Occipital lobe (tissue), 3 donors: ENCODE measurements at places on chromosomes 12 and 14.

- no peak for DNase-seq
These were observed 73.8 kb upstream of the SRSF5 start for GRCh38 chr14:69693145-69693544.

DNA sequence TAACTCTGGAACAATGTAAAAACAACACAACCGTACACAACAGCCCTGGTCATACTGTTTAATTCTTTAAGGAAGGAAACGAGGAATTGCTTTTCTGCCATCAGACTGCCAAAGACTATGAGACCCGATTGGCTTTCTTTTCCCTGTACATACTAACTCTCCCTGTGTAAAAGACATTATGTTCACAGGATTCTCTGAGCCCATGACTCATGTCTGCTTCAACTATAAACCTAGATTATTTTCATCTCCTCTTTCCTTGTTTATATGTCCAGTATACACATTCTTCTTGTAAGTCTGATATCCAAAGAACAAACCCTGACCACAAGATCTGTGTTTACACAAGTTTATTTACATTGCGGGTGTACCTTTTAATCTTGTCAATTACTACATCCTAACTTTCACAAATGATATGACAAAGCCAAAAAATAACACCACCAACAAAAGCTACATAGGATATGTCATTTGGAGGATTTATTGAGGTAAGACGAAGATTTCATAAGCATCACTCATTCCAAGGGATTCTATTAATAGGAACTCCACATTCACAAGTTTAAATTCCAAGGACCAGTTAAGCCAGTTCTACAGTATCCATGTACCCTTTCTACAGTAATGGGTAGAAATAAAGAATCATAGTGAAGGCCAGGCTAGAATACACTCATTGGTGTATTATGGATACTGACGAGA, 67.3 kb downstream of the STXBP6 start:
- no peak for DNase-seq

- DNase-seq: no peak
These were observed 29.1 kb downstream of the OSBPL8 start for GRCh38 chr12:76530516-76530915.

GRCh38 chr14:51157012-51157411, 62.1 kb upstream of the TRIM9 start:
- DNase-seq: no peak

DNA sequence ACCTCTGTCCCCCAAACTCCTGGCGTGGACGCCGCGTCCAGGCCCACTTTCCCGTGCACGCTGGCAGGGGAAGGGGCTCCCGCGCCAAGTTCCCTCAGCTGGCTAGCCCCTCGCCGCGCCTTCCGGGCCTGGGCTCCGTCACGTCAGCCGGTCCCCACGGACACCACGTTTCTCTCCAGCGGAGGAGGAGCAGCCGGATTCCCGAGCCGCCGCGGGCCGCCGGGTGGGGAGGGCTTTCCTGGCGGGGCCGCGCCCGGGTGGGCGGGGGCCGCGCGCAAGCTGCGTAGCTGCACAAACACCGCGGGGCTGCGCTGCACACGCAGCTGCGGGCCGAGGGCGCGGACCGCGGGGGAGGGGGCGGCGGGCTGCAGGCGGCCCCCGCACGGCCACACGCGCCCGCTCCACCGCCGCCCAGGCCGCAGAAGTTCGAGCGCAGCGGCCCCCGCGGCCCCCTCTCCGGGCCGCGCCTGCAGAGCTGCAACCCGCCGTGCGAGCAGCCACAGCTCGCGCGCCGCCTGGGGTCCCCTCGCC, 45.1 kb upstream of the PNMA1 start:
- peak; percentile 59 for DNase-seq

GRCh38 chr14:95946867-95947266, 70.2 kb downstream of the TUNAR start:
- DNase-seq: no peak

GRCh38 chr14:100075681-100076080, 10.5 kb downstream of the EVL start:
- no peak for DNase-seq

DNA sequence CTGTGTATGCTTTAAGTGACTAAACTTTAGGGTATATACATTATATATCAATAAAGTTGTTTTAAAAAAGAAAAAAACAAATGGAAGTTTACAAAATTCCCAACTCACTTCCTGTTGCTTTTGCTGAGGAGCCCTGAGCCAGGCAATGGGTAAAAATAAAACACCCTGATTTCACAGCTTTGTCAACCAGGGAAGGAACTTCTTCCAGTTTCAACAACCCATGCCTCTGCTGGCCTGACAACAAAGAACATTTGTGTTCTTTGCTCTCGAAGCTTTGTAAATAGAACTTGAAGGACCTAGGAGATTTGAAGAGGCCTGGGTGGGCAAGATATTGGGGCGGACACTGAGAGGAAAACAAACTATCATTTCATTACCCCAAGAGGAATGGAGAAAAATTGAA, 141.2 kb upstream of the NOS1 start:
- DNase-seq: no peak
